ENCODE measurements at places on chromosomes 16 and 17. TPM values are rescaled to one million over a fixed set of nuclear protein-coding genes. Genes with fewer than 3 reads are reported as not detected.

GRCh38 chr16:4244254-4245076, 2.6 kb upstream of the SRL start:
- no peak overlapping the region for H3K27ac ChIP-seq
- no peaks in the 10 kb centered on the region for H3K36me3 ChIP-seq
- peaks cover 10% of the 10 kb centered on the region for H3K4me1 ChIP-seq
- no peak overlapping the region for H3K4me3 ChIP-seq
- no peak for DNase-seq

- peaks cover 1% of the 10 kb centered on the region for H3K36me3 ChIP-seq
- H3K4me1 ChIP-seq, result peaks cover 21% of the 10 kb centered on the region
- no peak for DNase-seq
- peaks cover 46% of the 10 kb centered on the region for H3K27me3 ChIP-seq
These were observed 35.2 kb upstream of the KIFC3 start for GRCh38 chr16:57837305-57838125.

GRCh38 chr17:79803997-79804855, 7.3 kb upstream of the CBX8 start:
- H3K27me3 ChIP-seq, result peaks cover 84% of the 10 kb centered on the region
- H3K36me3 ChIP-seq, result no peaks in the 10 kb centered on the region
- H3K4me1 ChIP-seq, result peaks cover 15% of the 10 kb centered on the region
- no peak overlapping the region for H3K27ac ChIP-seq
- no peak overlapping the region for H3K4me3 ChIP-seq
- no peak for DNase-seq

- H3K4me3 ChIP-seq, result no peak overlapping the region
- peaks cover 15% of the 10 kb centered on the region for H3K4me1 ChIP-seq
- H3K27ac ChIP-seq, result peak overlapping the region; percentile 92
- H3K36me3 ChIP-seq, result no peaks in the 10 kb centered on the region
- no peak for DNase-seq
These were observed 283.1 kb downstream of the SEC14L1 start for GRCh38 chr17:77423589-77424451.

DNA sequence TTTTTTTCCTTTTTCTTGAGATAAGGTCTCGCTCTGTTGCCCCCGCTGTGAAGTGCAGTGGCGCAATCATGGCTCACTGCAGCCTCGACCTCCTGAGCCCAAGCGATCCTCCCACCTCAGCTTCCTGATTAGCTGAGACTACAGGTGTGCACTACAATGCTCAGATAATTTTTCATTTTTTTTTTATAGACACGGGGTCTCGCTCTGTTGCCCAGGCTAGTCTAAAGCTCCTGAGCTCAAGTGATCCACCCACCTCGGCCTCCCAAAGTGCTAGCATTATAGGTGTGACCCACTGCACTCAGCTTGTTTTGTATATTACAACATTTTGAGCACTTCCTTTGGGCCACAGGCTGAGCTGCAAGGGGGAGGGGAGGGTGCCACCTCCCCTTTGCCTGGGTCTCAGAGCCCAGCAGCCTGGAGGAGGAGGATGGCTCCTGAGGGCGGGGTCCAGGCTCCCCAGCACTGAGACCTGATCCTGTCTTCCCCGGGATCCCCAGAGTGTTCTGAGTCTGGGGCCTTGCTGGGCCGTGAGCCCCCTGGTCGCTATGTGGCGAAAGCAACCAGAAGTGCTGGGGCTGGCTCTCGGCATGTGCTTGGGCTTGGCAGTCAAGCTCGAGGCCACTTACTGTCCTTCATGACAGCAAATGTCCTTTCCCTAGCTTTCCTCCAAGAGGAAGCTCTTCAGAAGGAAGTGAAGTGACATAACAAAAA, 8.1 kb downstream of the DEF8 start:
- DNase-seq, result no peak
- peaks cover 9% of the 10 kb centered on the region for H3K36me3 ChIP-seq
- no peaks in the 10 kb centered on the region for H3K4me1 ChIP-seq
- no peak overlapping the region for H3K27ac ChIP-seq
- no peaks in the 10 kb centered on the region for H3K27me3 ChIP-seq
- H3K4me3 ChIP-seq, result no peak overlapping the region

DNA sequence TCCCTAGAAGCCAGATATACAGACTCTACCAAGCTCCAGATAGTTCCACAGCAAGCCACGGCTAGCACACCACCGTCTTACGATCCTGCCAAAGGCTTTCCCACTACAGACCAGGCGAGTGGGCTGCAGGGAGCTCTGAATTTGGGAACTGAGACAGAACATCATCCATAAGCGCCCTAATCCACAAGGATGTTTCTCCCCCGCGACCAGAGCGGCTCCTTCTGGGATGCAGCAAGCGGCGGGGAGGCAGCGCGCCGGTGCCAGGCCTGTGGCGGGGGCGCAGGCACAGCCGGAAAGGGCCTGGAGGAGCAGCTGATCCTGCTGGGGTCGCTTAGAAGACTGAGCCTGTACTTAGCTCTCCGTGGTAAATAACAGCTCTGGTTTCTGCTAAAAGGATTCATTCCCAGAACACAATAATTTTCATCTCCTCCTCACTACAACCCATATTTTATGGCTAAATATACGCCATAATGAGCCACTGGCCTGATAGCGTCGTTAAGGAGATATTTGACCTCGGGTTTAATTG, 16.2 kb upstream of the FOXF1 start:
- H3K4me3 ChIP-seq, result no peak overlapping the region
- no peak overlapping the region for H3K27ac ChIP-seq
- peaks cover 3% of the 10 kb centered on the region for H3K4me1 ChIP-seq
- no peaks in the 10 kb centered on the region for H3K36me3 ChIP-seq

- H3K4me1 ChIP-seq, result no peaks in the 10 kb centered on the region
- H3K4me3 ChIP-seq, result no peak overlapping the region
- H3K36me3 ChIP-seq, result no peaks in the 10 kb centered on the region
- no peak for DNase-seq
- no peak overlapping the region for H3K27ac ChIP-seq
These were observed 588.6 kb upstream of the KIF2B start for GRCh38 chr17:53234138-53234537.

DNA sequence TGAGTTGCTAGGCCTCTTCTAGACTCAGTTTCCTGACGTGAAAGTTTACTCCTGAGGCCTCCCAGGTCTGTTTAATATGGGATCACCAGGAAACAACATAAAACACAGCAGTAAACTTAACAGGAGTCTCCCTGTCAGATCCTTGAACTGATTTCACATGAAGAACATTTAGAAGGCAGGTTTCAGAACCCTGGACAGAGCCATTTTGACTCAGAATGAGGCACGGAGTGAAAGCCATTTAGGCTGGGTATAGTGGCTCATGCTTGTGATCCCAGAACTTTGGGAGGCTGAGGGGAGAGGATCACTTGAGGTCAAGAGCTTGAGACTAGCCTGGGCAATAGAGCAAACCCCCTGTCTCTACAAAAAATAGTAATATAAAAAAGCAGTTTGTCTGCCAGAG, 289.1 kb downstream of the CA10 start:
- DNase-seq, result peak; percentile 45
- no peak overlapping the region for H3K27ac ChIP-seq
- no peaks in the 10 kb centered on the region for H3K27me3 ChIP-seq
- no peak overlapping the region for H3K4me3 ChIP-seq
- peaks cover 9% of the 10 kb centered on the region for H3K4me1 ChIP-seq

DNA sequence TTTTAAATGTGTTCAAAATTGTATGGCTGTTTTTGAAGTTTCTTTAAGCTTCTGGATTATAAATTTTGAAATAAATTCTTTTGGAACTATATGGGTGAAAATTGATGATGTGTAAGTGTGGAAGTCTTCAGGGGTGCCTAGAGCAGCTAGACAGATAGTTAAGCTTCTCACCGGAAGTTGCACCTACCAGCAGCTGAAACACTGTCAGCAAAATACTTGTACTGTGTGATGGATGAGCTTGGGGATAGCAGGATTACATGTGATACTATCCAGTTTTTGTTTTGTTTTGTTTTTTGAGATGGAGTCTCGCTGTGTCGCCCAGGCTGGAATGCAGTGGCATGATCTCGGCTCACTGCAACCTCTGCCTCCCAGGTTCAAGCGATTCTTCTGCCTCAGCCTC, 19.7 kb downstream of the RBL2 start:
- H3K27ac ChIP-seq, result no peak overlapping the region
- peaks cover 13% of the 10 kb centered on the region for H3K36me3 ChIP-seq
- no peak for DNase-seq
- no peak overlapping the region for H3K4me3 ChIP-seq

DNA sequence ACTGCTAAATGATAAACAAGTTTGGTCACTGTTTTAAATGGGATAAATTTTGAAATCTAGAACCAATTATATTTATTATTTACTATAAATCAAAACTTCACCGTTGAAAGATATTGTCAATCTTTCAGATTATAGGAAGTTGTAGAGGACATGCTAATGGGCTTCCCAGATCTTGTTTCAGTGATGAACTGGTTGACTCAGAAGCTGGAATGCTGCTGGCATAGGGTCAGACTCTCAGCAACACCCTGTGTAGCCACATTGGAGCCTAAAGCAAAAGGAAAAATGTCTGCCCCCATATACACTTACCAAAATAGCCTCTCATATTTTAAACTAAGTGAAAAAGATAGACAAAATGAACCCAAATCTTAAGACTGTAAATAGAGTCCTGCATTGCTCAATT, 916.9 kb upstream of the SOX9 start:
- DNase-seq, result no peak
- no peak overlapping the region for H3K27ac ChIP-seq
- peaks cover 32% of the 10 kb centered on the region for H3K27me3 ChIP-seq
- no peak overlapping the region for H3K4me3 ChIP-seq

- peaks cover 21% of the 10 kb centered on the region for H3K4me1 ChIP-seq
- H3K27me3 ChIP-seq, result no peaks in the 10 kb centered on the region
- H3K4me3 ChIP-seq, result no peak overlapping the region
- DNase-seq, result no peak
- peak overlapping the region; percentile 24 for H3K27ac ChIP-seq
These were observed 4.1 kb upstream of the UBALD1 start for GRCh38 chr16:4618645-4619418.

DNA sequence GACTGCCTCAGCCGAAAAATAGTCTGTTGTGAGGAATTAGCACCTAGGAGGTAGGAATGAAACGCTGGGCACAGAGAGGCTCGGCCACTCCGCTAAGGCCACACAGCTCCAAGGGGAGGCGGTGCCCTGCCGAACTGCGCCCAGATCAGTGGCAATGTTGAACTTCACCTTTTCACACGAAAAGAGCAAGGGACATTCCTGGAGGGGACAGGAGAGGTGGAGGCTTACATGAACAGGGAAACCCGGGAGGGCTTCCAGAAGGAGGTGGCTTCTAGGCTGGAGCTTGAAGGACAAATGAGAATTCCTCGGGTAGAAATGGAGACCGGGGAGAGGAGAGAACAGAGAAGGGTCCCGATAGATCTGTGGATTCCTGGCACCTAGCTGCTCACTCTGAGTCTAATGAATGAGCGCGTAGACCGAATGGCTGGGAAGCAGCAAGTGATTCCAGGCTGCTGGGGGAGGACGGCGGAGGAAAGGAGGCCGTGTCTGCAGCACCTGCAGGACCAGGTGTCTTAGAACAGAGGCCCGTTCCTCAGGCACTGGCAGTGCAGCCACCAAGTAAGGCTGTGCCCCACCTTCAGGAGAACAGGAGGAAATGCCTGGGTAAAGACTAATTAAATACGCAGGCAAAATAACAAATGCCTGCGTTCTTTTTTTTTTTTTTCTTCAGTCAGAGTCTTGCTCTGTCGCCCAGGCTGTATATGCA, 722 bp upstream of the SLC38A10 start:
- peaks cover 4% of the 10 kb centered on the region for H3K27me3 ChIP-seq
- peaks cover 1% of the 10 kb centered on the region for H3K36me3 ChIP-seq
- peak overlapping the region; percentile 96 for H3K27ac ChIP-seq
- H3K4me3 ChIP-seq, result peak overlapping the region; percentile 92

- no peaks in the 10 kb centered on the region for H3K4me1 ChIP-seq
- no peak overlapping the region for H3K27ac ChIP-seq
- H3K4me3 ChIP-seq, result no peak overlapping the region
- H3K27me3 ChIP-seq, result no peaks in the 10 kb centered on the region
These were observed 11.2 kb upstream of the WFIKKN1 start for GRCh38 chr16:619476-620100.

- H3K27me3 ChIP-seq, result no peaks in the 10 kb centered on the region
- peak; percentile 89 for DNase-seq
- no peaks in the 10 kb centered on the region for H3K36me3 ChIP-seq
- H3K27ac ChIP-seq, result peak overlapping the region; percentile 95
These were observed 2.5 kb upstream of the GSE1 start for GRCh38 chr16:85610446-85611193.

DNA sequence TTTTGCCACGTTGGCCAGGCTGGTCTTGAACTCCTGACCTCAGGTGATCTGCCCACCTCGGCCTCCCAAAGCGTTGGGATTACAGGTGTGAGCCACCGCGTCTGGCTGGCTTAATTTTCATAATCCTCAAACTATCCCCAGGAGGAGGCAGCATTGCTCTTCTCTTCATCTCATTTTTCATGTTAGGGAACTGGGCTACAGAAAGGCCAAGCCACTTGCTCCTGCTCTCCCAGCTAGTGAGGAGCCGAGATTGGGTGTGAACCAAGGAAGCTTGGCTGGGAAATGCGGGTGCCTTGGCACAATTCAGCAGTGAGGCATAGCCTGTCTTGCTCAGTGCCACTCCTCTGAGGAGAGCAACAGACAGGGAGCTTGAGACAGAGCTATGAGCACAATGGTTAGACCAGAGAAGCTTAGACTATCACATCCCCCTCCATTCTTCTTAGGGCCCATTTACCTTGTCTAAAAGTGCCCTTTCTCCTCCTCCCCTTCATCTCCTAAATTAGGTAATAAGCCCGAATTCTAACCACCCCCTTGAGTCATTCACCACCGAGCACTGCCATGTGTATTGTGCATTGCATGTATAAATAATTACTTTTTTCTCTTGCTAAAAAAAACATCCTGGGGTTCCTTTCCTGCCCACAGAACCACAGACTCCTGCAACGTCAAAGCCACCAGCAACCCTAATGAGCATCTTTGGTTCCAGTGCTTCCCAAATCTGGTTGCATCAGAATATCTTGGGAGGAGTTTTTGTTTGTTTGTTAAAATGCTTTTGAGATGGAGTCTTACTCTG, 20.0 kb upstream of the KIF19 start:
- no peak for DNase-seq
- H3K4me3 ChIP-seq, result no peak overlapping the region
- no peaks in the 10 kb centered on the region for H3K4me1 ChIP-seq
- no peak overlapping the region for H3K27ac ChIP-seq
- H3K27me3 ChIP-seq, result peaks cover 8% of the 10 kb centered on the region

- no peak overlapping the region for H3K4me3 ChIP-seq
- DNase-seq, result no peak
- no peaks in the 10 kb centered on the region for H3K27me3 ChIP-seq
- H3K36me3 ChIP-seq, result no peaks in the 10 kb centered on the region
- peaks cover 3% of the 10 kb centered on the region for H3K4me1 ChIP-seq
These were observed 425.0 kb downstream of the CDH11 start for GRCh38 chr16:64696866-64697265.

The FOXN1 gene
- 0.07 TPM for total RNA-seq

The KIF2B gene
- total RNA-seq, result not detected

The PRAC2 gene
- not detected for total RNA-seq

The HYDIN gene
- 25.7 TPM for total RNA-seq

The CD300LB gene
- not detected for total RNA-seq

The KCNH6 gene
- 13.2 TPM for total RNA-seq

The FGF11 gene
- total RNA-seq, result 5.1 TPM

The NGFR gene
- 2.7 TPM for total RNA-seq

The ELMO3 gene
- 5.4 TPM for total RNA-seq

All from progenitor cell of endocrine pancreas (in vitro differentiated cells).